ENCODE measurements at places on chromosomes 5 and 9.

DNA sequence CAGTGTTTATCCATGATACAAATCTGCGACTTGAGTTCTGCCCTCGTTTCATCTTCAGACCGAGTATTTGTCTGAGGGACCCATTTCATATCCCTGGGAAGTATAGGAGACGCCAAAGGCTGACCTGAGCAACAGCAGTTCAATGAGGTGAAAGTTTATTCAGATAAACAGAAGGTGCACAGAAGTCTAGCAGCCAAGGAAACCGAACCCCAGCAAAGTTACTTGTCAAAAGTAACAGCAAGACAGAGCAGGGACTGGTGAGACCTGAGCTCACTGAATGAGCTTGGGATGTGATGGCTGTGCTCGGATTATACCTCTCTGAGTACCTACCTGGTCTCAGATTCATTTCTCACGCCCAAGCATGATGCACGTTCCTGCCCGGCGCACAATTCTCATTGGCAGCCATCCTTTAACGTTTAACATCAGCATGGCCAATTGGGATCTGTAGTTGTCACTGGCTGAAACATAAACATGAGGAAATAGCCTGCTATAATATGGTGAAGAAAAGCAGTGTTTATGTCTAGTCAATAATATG lies 599 bp downstream of the LYRM7 start:
- DNase-seq = no peak

- no peak for DNase-seq
Measured at GRCh38 chr9:130934702-130935647, 4.1 kb downstream of the FIBCD1 start.

DNA sequence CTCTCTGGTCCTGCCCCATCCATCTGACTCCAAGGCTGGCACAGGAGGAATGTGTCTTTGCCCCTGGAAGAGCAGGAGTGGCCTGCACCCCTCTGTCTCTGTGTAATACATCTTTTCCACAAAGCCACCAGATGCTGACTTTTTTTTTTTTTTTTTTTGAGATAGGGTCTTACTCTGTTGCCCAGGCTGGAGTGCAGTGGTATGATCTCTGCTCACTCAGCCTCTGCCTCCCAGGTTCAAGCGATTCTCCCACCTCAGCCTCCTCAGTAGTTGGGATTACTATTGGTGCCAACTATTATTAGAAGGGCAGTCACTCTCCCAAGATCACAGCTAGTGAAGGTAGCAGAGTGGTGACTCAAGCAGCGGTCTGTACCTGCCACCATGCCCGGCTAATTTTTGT lies 19.6 kb downstream of the SPRY4 start:
- no peak for DNase-seq

DNA sequence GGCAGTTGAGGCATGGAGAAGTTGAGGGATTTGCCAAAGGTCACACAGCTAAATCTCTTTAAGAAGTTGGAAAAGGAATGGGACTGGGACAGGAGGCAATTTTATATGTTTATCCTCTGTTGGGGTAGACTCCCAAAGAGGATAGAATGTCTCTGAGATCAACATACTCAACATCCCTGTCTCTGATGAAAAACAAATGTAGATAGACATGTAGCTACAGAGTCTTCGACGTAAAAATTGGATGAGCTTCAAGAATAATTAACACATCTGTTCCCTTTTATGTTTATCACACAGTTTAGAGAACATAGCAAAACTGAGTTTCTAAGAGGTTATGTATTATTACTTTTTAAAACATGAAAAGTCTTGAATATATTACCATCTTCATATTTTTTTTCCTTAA lies 204.6 kb upstream of the CD180 start:
- DNase-seq = no peak

DNA sequence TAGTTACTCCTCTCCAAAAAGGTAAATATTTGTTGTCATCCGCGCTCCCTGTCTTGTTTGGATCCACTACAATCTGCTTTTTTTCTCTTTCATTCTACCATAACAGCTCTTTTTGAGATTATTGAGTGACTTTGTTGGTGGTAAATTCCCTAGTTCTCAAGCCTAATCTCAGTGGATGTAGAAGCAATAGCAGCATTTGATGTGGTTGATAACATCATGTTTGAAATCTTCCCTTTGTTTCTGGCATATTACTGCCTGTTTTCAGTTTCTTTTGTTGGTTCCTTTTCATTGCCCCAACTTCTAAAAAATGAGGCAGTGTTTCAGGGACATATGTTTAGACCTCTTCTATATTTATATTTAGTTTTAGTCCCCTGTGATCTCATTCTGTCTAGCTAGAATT lies 8.9 kb downstream of the CDC42SE2 start:
- DNase-seq = no peak

DNA sequence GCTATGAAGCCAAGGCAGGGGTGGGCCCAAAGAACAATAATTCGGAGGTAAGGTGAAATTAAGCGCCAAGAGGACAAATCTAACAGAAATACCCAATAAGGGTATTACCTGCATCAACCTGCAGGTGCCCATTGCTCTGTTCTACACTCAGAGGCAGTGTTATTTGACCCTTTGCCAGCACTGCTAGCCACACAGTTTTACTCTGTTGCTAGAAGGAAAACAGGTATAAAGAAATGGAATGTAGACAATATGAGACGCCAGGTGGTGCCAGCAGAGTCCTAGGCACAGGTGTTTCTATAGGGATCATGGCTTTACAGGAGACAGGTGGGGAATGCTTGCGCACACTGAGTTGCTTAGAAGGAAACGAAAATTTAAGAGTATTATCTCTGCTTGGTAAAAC lies 201.3 kb downstream of the HTR1A start:
- DNase-seq = no peak

- no peak for DNase-seq
Measured at GRCh38 chr5:76269259-76269931, 133.7 kb upstream of the IQGAP2 start.

DNA sequence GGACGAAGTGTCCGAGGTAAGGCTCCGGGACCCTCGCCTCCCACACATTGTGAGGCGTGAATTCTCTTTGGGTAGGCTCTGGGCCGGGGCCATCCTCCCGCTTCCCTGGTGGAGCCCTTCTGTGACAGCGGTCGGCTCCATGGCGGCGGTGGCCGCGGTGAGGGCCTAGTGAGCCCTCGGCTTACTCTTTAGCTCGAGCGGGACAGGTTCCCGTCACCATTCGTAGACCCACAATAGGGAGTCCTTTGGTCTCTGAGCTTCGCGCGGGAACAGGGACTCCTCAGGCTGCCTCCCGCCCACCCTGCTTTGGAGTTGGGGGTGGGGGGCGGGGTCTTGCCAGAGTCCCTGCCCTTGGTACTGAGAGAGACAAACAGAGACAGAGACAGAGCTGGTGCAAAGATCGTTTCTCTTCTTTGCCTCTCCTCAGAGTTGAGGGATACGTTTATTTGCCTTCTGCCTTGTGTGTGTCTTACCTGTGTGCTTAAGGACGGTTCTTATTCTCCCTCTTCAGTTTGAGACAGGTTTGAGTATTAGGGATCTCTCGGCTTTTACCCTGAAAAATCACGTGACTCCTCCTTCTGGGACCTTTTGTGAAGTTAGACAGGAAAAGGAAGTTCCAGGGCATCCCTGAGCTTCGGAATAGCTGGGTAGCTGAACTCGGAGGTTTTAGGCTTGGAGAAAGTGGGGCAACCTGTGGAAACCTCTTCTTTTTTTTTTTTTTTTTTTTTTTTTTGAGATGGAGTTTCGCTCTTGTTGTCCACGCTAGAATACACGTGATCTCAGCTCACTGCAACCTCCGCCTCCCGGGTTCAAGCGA lies 833 bp downstream of the ANKHD1 start:
- DNase-seq = no peak

- DNase-seq = no peak
Measured at GRCh38 chr5:32098291-32098690, 75.8 kb downstream of the GOLPH3 start.

GRCh38 chr9:91465420-91465819 lies 41.8 kb upstream of the NFIL3 start:
- no peak for DNase-seq

DNA sequence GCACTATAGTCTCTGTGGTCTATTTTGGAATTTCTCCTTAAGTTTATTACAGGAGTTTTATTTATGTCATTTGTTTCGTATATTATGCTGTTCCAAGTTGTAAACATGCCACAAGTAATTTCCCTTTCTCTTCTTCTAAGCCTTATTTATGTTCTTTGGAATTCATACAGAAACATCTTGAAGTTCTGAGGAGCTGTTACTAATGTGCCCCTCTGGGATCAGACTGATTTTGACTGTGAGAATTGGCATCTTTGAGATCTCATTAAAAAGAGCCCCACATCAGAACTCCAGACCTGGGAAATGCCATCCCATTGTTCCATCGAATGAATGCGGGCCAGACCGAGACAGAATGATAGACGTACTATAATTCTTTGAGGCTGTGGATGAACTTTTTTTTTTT lies 138.8 kb upstream of the CD180 start:
- DNase-seq = no peak

- DNase-seq = no peak
Measured at GRCh38 chr5:60640901-60641300, 59.1 kb downstream of the DEPDC1B start.

DNA sequence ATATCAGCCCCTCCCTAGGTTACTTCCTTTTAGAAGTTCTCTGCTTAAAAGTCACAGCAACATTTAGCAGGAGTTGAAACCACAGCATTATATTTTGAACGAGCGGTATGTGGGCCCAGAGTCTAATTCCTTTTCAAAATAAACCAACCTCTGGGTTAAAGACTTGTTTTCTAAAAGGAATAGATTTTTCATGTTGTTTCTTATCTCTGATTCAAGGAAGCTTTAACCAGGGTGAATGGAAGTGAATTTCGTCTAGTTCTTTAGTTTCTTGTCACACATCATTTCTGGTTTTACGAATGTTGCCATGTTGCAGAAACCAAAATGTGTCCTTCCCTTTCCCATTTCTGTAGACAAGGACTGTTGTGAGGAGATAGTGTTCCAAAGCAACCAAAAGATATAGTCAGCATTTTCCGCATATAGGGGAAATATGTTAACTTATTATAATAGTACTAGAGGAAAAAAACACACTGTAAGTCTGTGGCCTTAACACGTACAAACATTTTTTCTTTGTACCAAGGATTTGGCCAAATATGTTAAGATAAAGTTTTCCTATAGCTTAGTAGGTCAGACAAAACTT lies 142.4 kb downstream of the PCSK5 start:
- DNase-seq = no peak
